ENCODE measurements at places on chromosomes 13 and 19. TPM values are rescaled to one million over a fixed set of nuclear protein-coding genes. Genes with fewer than 3 reads are reported as not detected.

Gene MCEMP1
- polyA plus RNA-seq, result 0.34 TPM

Gene EFNA2
- polyA plus RNA-seq, result not detected

Gene CEACAM20
- not detected for polyA plus RNA-seq

Gene RABAC1
- 86.9 TPM for polyA plus RNA-seq

Gene RUVBL2
- polyA plus RNA-seq, result 220 TPM

Gene ZNF486
- polyA plus RNA-seq, result 0.38 TPM

Gene ZNF90
- not detected for polyA plus RNA-seq

Gene PVR
- polyA plus RNA-seq, result 1.9 TPM

Gene EHD2
- polyA plus RNA-seq, result 0.12 TPM

Gene BBC3
- polyA plus RNA-seq, result 8.8 TPM

Gene ZNF99
- polyA plus RNA-seq, result not detected

Gene KIR2DL3
- polyA plus RNA-seq, result not detected

Gene HCN2
- polyA plus RNA-seq, result not detected

Gene ZNF682
- not detected for polyA plus RNA-seq

Gene ZNF229
- 0.46 TPM for polyA plus RNA-seq

Gene SHISA2
- polyA plus RNA-seq, result not detected

Gene S1PR4
- polyA plus RNA-seq, result 43.3 TPM
